ENCODE measurements at places on chromosomes 5 and 9. TPM values are rescaled to one million over a fixed set of nuclear protein-coding genes. Genes with fewer than 3 reads are reported as not detected.

DNA sequence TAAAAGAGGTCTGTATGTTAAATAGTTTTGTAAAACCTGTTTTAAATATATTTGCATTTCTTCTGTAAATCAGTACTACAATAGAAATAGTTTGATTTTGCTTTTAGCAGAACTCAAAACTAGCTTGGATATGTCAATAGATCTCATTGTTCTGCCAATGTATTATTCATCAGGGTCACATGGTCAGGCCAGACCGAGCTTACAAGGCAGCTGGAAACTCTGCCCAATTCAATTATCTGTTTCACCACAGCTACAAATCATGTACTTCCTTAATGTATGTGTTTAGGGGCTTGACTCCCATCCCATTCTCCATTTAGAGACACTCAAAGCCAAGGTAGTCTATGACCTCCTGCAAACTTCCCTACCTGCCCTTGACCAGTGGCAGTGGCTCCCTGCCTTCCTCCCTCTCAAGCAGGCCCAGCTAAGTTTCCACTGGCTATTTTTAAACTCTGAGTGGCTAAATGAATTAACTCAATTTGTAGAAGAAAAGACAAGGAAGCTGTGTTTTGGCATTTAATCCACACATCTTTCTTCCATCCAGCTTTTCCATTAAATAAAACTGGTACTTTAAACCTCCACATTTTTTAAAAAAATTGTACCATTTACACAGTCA lies 46.4 kb upstream of the SELENOP start:
- H3K27me3 ChIP-seq: peaks cover 10% of the 10 kb centered on the region
- H3K4me1 ChIP-seq: peaks cover 8% of the 10 kb centered on the region
- no peaks in the 10 kb centered on the region for H3K36me3 ChIP-seq
- no peak overlapping the region for H3K4me3 ChIP-seq
- H3K27ac ChIP-seq: no peak overlapping the region

- H3K27me3 ChIP-seq: peaks cover 5% of the 10 kb centered on the region
- no peak for DNase-seq
- H3K27ac ChIP-seq: no peak overlapping the region
- no peaks in the 10 kb centered on the region for H3K36me3 ChIP-seq
Observed at GRCh38 chr5:94746731-94747124, 128.3 kb downstream of the SLF1 start.

DNA sequence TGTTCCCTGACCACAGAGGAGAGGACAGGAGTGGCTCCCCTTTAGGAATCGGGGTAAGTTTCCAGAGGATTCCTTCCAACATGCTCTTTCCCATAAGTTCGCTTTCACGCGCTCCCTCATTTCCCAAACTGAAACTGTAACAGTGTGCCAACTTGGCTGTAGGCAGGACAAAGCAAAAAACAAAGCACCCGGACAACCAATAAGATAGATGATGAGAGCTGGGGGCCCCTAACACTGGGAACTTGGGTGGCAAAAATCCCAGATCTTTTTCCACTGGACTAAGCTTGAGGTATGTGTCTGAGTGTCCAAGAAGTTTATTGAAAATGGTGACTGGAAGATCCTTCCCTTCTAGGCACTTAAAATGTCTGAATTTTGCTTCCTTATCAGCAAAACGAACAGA lies 258.7 kb upstream of the IL12B start:
- H3K36me3 ChIP-seq: no peaks in the 10 kb centered on the region
- H3K4me1 ChIP-seq: no peaks in the 10 kb centered on the region
- H3K27me3 ChIP-seq: no peaks in the 10 kb centered on the region
- DNase-seq: no peak
- H3K4me3 ChIP-seq: no peak overlapping the region
- no peak overlapping the region for H3K27ac ChIP-seq

DNA sequence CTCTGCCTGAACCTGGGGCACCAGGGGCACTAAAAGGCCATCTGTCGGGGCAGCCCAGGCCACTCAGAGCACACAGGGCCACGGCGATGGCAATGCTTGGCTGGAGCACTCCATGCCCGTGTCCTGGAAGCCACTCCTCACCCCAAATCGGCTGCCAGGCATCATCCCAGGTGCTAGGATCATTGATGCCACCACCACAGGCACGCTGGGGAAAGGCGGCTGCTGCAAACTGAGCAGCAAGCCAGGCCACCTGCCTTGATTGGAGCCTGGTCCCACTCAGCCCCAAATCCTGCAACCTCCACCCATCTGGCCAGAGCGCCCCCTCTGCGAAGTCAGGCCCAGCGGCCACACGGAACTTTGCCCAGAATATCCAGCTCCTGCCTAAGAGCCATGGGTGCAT lies 67.8 kb downstream of the DEPDC1B start:
- DNase-seq: no peak
- H3K4me3 ChIP-seq: no peak overlapping the region
- H3K27ac ChIP-seq: no peak overlapping the region
- peaks cover 57% of the 10 kb centered on the region for H3K36me3 ChIP-seq
- no peaks in the 10 kb centered on the region for H3K27me3 ChIP-seq

The GFI1B gene
- not detected for total RNA-seq

The CDKN2A gene
- total RNA-seq: 5.8 TPM
